Stimulated activated CD8-positive, alpha-beta memory T cell treated with anti-CD3 and anti-CD28 coated beads, Interleukin-7, amount 100 ng/mL, for 4 hours (primary cell): ENCODE measurements at places on chromosomes 6 and 20.

GRCh38 chr6:45654673-45655072 lies 276.9 kb upstream of the SUPT3H start:
- no peak for DNase-seq

DNA sequence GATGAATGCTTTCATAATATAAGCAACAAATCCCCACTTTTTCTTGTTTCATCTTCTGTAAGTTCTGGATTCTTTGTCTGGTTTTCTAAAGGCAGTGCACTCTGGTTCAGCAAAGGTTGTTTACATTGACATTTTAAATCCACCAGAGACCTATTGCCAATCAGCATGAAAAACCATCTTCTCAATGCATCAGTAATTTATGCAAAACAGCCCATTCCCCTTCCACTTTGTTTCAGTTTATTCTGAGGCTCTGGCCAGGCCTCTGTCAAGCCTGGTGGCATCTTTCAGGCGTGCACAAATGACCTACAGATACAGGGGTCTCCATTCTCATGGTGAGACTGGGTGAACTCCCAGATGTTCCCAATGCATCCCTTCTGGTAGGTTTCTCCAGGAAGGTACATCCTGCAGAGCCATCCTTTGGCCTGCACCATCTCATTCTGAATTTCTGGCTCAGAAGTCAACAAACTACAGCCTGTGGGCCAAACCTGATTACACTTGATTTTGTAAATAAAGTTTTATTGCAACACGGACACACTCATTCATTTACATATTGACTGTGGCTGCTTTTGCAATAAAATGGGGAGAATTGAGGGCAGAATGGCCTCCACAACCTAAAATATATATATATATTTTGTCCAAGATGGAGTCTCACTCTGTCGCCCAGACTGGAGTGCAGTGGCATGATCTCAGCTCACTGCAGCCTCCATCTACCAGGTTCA lies 405.4 kb downstream of the PREX1 start:
- DNase-seq = no peak

DNA sequence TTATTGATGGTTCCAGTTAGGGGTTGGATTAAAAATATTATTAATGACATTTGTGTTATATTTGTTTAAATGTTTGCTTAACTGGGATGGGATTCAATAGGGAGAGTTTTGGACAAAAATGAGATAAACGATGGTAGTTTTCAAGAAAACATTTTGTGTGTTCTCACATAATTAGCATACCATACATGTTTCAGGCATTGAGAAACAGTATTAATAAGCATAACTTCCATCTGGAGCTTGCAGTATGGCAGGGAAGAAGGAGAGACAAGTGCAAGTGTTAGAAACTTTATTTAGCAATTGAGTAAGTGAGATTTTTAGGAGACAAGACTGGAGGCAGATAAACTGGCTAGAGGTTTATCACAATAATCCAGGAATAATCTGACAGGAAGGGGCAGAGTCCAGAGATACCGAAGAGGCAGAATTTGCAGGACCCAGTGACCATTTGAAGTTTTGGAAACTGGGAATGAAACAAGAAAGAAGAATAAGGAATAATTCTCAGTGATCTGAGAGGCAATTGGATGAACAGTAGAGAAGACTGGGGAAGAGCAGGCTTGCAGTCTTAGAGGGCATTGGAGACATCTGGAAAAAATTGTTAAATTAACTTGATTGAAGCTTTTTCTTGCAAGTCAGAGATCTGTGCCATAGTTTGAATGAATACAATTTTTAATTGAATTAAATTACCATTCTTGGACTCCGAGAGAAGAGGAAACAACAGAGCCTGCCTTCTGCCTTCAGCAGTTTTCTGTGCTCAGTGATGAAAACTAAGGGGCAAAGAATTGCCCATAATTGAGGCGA lies 73.0 kb upstream of the PTCHD4 start:
- DNase-seq = no peak

GRCh38 chr6:69232911-69233448 lies 563.8 kb downstream of the LMBRD1 start:
- DNase-seq = no peak

- no peak for DNase-seq
Observed at GRCh38 chr6:112144145-112144926, 56.9 kb downstream of the FAM229B start.

DNA sequence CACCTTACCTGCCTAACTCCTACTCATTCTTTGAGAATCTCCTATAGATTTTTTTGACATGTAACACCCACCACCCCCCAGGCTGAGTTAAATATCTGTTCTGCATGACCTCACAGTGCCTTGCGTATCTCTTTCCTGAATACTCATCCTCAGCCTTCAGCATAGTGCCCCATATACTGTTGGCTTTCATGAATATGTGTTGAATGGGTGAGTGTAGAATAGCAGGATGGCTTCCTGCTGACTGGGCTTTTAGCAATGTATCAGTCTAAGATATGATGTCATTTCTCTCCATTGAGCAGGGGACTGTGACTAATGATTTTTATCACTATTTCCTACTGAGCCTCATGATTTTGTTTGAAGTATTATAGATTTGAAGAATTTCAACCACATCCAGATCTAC lies 361.6 kb upstream of the MARCKS start:
- no peak for DNase-seq

- no peak for DNase-seq
Observed at GRCh38 chr6:160765412-160765811, 63.4 kb downstream of the PLG start.

DNA sequence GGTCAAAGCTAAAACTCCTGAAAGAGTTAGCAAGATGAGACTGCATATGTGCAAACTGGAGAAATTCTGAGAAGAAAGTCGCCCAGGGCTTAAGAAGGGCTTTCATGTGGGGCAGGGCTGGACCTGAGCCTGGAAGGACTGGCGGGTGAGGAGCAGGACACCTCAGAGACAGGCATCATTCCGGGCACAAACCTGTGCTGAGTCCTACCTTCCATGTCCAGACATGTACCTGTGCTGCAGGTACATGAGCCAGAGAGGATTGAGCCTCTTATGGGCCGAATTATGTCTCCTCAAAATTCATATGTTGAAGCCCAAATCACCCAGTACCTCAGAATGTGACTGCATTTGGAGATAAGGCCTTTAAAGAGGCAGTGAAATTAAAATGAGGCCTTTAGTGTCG lies 171.0 kb downstream of the QRSL1 start:
- no peak for DNase-seq

DNA sequence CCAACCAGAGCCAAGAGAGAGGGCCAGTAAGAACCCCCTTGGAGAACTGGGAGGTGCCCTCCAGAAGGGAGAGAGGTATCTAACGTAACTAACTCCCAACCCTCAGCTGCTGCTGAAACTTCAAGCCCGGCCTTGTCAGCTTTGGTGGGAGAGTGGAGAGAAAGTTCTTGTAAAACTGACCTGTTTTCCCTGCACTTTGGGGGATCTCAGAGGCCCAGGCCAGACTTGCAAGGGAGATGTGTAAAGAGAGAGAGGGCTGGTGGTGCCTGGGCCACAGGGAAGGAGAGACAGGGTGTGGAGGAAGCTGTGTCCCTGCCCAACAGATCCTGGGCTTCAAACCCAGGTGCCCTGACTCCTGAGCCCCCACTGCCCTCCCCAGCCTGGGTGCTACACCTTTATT lies 17.3 kb upstream of the IP6K3 start:
- no peak for DNase-seq

- DNase-seq = no peak
Observed at GRCh38 chr6:167742719-167743303, 83.9 kb upstream of the AFDN start.

- DNase-seq = no peak
Observed at GRCh38 chr20:34949120-34949519, 6.5 kb downstream of the GSS start.

GRCh38 chr20:63015662-63016361 lies 9.0 kb upstream of the BHLHE23 start:
- no peak for DNase-seq
